ENCODE measurements at places on chromosomes 12 and 14. TPM values are rescaled to one million over a fixed set of nuclear protein-coding genes. Genes with fewer than 3 reads are reported as not detected.

Gene NUAK1
- 22.2 TPM for total RNA-seq

GRCh38 chr12:27008081-27008480 lies 6.1 kb downstream of the TM7SF3 start:
- DNase-seq, result no peak

DNA sequence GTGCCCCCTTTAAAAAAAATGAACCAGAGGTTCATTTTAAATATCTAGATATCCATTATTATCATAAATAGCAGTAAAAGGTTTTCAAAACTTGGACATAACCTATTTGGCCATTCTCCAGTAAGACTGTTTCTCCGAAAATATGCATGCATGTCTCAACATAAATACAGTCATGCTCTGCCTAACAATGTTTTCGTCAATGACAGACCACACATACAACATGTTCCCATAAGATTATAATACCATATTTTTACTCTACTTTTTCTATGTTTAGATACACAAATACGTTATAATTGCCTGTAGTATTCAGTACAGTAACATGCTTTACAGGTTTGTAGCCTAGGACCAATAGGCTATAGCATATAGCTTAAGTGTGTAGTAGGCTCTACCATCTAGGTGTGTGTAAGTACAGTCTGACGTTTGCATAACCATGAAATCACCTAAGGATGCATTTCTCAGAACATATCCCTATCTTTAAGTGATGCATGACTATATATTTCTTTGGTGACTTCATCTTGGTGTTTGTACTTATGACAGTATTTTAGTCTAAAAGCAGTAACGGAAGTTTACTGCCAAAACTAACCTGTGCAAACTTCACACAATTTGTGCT lies 3.2 kb downstream of the TMEM19 start:
- DNase-seq, result no peak

Gene PCED1B
- under 0.01 TPM for total RNA-seq

GRCh38 chr14:68278576-68279436 lies 459.2 kb downstream of the RAD51B start:
- DNase-seq, result no peak
